ENCODE measurements at places on chromosomes 1 and 21.

GRCh38 chr1:9892563-9893528 lies 17.2 kb downstream of the CTNNBIP1 start:
- DNase-seq = no peak

DNA sequence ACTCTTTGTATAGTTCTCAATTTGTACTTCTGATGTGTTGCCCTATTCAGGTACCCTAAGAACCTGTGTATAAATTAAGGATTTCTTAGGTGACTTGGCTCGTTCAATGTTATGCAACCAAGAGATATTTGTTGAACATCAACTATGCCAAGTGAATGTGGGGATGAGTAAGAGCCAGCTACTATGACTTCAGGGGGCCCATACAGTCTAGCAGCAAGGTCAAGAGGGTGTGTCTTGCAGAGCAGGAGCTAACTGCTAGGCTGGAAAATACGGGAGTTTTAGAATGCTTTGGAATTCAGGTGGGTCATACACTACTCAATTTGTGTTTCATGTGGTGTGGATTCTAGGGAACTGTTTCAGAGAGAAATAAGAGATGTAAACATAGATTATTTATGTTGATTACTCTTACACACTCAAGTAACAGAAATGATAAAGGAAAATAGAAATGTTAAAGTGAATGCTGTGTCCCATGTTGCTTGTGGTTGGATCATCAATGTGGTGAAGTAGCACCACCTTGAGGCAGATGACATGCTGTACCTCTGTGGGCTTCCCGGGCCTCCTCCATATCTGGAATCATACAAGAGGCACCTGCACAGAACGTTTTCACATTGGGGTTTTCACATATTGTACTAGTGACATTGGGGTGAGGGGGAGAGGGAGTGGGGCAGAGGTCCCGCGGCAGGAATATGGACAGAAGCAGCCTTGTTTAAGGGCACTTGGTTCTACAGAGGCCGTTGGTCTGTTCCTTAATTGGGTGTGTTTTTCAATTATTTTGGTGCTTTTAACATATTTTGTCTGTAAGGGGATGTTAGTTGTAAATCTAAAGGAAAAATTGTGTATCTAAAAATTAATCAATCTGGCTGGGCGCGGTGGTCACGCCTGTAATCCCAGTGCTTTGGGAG lies 12.4 kb downstream of the ARPC5 start:
- DNase-seq = peak; percentile 22

- DNase-seq = no peak
Observed at GRCh38 chr1:200448034-200448762, 38.4 kb upstream of the ZNF281 start.

DNA sequence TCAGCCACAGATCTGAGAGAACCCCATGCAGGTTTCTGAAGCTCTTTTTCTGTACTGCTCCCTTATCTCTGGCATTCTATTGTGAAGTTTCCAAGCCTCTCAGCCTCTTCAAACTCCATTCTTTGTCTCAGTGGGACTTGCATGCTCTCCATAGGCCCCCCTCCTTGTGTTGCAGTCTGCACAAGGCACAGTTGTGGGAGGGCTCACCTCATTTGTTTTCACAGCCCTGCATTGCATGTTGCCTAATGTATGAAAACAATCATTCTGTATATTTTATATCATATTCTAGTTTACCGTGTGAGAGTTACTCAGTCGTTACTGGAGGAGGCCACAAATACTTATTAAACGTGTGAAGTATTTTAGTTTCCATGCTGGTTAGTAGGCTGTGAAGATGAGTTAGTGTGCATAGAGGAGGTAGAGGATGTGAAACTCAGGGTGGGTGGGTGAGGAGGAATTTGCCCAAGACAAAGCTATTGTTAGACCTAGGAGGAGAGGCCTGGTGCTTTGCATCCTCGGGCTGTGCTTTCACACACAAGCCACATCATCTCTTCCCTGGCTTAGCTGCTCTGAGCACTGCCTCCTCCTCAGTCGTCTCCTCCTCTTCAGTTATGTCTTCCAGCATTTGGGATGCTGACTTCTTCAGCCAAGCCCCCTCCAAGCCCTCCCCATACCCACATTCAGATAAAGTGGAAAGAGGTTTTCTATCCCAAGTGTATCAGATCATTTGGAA lies 7.8 kb upstream of the CHI3L2 start:
- DNase-seq = peak; percentile 44

DNA sequence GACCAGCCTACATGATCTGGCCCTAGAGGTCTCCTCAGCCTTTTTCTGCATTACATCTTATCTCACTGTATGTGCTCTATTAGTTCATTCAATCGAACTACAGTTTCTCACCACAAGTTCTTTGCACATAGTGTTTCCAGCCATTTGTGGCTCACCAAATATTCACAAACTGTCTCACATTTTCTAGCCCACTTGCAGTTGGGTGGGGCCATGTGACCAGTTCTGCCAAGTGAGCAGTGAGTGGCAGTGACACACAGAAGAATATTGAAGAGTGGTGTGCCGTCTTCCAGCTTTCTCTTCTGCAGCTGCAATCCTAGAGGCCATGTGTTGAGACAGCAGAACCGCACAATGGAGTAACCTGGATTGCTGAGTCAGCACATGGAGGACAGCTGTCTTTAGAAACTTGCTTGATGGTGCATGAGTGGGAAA lies 103.2 kb upstream of the ZNF644 start:
- no peak for DNase-seq

- DNase-seq = no peak
Observed at GRCh38 chr1:192998536-192998935, 60.6 kb downstream of the UCHL5 start.

GRCh38 chr1:85328713-85329397 lies 52.4 kb upstream of the BCL10 start:
- no peak for DNase-seq

DNA sequence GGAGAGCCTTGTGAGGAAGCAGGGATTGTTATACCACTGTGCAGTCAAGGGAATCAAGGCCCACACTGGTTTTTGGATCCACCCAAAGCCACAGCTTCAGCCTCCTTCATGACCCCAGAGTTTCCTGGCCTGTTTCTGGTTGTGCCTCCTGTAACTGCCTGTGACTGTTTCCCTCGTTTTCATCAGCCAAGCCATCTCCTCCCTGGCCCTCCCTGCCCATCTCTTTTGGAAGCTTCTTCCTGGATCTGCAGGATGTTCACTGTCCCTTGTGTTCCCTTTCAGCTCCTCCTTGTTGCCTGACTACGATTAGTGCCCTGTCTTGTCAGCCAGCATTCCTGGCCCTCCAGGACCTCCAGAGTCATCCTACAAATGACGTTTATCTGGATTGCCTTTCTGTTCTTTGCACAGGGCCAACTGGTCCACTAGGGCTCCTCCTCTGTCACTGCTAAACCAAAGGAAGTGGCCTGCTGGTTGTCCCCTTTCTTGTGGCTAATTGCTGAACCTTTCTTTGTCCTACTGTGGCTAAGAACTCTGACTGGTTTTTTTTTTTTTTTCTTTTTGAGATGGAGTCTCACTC lies 17.9 kb downstream of the SFT2D2 start:
- no peak for DNase-seq

- DNase-seq = no peak
Observed at GRCh38 chr1:206557636-206558473, 50.5 kb downstream of the RASSF5 start.

DNA sequence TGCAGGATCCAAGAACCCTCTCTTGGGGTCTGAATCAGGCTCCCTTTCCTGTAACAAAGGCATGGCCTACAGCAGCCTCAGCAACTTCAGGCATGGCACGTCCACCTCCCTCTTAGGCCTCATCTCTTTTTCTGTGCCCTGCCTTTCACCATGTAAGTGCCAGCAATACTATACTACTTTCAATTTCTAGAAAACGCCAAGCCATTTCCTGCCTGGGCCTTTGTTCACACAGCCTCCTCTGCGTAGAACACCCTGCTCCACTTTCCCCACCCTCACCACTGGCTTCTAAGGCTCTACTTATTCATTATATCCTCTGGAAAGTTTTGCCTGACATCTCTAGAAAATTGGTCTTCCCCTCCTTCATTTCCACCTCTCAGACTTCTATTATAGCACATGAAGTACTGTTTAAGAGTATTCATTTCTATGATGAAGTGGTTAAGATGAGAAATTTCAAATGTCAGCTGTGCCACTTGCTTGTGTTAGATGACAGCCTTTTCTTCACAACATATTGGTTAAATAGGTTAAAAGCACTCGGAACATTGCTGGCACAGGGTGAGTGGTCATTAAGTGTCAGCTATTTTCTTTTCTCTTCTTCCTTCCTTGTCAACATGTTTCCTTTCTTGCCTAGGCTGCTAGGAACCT lies 41.6 kb upstream of the VWA5B1 start:
- peak; percentile 18 for DNase-seq

- DNase-seq = no peak
Observed at GRCh38 chr21:26236281-26236680, 65.7 kb upstream of the APP start.

DNA sequence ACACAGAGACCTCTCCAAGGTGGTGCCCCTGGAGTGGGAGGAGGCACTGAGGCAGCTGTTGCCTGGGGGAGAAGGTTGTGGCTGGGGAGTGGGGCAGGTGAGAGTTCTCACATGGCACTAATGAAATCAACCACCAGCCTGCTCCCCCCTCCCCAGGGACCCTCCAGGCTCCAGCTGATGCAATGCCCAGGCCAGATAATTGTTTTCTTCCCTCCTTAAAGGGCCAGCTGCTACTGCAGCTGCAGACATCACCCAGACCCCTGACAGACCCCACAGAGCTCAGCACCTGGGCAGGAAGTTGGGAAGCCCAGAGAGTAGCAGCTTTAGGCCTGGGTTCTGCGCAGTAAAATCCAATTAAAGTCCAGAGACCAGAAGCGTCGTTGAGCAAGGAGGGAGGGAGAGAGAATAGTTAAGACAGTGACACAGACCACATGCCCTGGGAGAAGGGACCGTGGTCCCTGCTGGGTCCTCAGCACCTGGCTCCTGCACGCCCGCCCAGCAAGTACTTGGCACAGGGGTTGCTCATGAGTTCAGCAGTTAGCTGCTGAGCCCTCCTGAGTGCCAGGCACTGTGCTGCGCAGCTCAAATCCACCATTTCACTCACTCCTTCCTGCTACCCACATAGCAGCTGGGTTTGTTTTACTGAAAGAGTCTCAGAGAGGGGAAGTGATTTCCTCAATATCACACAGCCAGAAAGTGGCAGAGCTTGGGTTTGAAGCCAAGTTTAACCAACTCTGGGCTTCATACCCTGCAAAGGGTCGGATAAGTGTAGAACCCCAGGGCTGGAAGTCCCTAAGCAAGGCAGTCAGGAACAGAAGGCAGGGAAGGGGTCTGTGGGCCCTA lies 1.9 kb downstream of the RIMS3 start:
- no peak for DNase-seq

- no peak for DNase-seq
Observed at GRCh38 chr1:154330669-154331068, 5.3 kb downstream of the ATP8B2 start.

DNA sequence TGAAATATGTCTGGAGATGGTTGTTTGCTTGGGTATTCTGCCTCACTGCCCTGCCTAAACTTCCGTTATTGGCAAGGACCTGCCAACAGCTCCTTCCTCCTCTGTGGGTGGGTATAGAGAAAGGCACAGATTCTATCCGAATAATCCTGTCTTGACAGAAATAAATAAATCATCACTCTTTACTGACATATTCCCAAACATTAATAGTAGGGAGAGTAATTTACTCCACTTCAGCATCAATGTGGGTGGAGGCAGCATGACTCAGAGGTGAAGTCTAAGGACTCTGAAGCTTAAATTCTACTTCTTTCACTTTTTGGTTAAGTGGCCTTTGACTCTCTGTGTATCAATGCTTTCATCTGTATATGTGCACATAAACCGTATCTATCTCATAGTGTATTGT lies 2.9 kb downstream of the CD84 start:
- DNase-seq = peak; percentile 55

GRCh38 chr1:181391301-181391900 lies 91.9 kb upstream of the CACNA1E start:
- DNase-seq = no peak

- no peak for DNase-seq
Observed at GRCh38 chr1:41345434-41346075, 15.7 kb upstream of the FOXO6 start.

DNA sequence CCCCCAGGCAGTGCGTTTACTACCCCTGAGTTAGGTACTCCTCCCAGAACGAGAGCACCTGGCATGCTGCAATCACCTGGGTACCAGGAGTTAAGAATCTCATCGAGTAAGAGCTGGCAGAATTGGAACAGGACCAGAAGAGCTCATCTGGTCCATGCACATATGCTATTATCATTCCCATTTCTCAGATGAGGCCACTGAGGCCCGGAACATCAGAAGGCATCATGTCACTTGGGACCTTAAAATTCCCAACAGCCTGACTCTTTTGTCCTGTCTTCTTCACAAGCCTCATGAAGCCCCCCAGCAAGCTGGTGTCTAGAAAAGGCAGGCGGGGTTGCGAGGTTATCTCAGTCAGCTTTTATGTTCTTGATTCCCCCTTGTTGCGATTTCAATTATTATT lies 13.9 kb upstream of the IFFO2 start:
- DNase-seq = no peak

DNA sequence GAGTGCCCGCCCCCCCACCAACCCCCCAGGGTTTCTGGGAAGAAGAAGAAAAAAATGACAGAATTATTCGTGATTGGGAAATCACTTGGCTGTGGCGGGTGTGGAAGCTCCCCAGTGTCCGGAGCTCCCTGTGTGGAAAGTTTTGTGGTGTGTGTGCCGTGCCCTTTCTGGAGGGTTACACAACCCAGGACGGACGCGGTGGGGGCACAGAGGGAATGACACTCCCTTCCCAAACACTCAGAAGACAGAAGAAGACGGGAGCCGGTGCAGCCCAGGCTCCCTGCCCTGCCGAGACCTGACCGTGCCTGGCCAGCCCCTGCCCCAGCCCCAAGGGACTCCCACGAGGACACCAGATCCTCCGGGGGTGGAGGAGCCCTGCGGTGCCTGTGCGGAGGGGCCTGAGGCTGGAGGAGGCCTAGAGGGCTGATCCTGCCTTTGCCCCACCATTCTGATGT lies 33.0 kb upstream of the ADARB1 start:
- no peak for DNase-seq

DNA sequence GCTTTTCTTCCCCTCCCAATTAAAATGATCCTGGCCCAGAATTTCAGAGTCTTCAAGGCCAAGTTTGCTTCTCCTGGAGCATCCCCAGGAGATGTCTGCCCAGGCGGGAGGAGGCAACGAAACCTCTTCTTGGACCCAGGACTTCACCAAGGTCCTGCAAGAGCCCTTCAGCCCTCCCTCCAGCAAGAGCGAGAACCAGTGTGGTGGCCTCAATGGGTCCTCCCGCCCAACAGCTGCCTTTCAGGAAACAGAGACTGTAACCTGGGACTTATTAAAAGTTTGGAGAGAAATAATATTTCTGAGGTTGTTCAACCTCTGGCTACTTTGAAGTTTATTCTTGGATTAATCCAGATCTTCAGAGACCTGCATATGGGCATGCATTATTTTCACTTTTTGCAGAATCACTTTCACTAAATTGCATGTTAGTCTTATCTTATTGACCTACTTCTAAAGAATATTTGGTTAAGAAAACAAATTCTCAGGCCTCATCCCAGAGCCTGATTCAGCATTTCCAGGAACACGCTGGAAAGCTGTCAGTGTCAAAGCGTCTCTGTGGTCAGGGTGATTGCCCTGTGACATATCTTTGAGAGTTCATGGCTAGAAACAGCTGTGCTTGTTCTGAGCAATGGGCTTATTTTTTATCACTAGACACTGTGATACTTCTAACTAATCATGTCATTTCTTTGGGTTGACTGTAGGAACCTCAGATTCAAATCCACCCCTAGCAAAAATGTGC lies 66.0 kb upstream of the CLDN14 start:
- no peak for DNase-seq

Measured in stimulated activated CD4-positive, alpha-beta T cell treated with anti-CD3 and anti-CD28 coated beads, Interleukin-4, amount 100 ng/mL, for 1 hour (primary cell).